IPS DF 6.9 (cell line): ENCODE measurements at places on chromosomes 7 and 10.

DNA sequence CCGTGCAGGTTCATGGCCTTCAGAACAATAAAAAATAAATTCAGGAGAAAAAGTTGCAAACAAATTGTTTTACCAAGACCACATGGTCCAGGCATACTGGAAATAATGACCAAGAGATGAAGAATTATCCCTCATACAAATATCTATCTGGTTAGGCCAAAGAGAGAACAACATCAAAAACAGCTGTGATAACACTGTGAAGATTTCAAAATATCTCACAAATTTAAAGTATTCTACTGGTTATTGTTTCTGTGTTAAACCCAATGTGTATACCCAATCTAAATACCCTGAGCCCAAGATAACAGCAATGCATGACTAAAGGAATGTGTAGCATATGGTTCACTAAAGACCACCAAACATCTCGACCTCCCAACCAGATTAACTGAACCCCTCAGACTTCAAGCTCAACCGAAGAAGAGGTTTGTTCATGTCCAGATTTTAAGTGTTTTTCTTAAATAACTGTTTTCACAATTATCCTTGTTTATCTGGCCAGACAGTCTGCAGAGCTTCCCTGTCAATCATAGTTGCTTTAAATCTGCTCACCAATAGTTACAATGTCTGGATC lies 10.9 kb downstream of the OR9A2 start:
- DNase-seq, result no peak
- H3K27me3 ChIP-seq, result no peaks in the 10 kb centered on the region
- H3K27ac ChIP-seq, result no peak overlapping the region
- no peak overlapping the region for H3K4me3 ChIP-seq
- no peaks in the 10 kb centered on the region for H3K4me1 ChIP-seq
- no peaks in the 10 kb centered on the region for H3K36me3 ChIP-seq

DNA sequence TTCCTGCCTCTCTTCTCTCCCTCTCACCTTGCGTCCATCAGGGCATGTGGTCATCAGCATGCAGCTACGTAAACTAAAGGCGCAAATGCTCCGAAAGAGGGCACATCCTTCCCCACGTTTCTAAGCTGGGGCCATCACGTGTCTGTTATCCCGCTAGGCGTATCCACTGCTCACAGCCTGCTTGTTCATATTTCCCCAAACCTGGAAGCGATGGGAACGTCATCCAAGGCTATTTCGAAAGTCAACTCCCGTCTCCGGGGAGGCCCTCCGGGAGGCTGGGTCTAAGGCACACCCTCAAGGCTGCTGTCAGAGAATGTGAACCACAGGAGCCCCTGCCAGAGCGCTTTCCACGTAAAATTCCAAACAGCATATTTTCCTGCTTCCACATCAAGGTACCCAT lies 199.2 kb downstream of the DIP2C start:
- no peaks in the 10 kb centered on the region for H3K27me3 ChIP-seq
- no peak overlapping the region for H3K27ac ChIP-seq
- no peaks in the 10 kb centered on the region for H3K36me3 ChIP-seq

DNA sequence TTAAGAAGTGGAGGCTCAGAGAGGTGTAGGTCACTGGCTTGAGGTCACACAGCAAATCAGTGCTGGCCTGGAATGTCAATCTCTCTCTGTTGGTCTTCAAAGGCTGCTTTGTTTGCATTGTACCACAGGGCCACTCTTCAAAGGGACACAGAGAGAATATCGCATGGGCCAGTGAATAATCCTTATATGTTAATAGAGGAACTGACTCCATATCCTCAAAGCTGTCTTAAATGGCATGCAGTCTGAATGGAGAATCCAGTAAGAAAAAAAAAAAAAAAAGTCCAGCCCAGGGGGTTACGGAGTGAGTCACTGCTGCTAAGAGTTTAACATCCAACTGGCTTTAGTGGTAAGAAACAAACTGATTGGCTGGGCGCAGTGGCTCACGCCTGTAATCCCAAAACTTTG lies 54.1 kb downstream of the NRAP start:
- no peak overlapping the region for H3K4me3 ChIP-seq
- peaks cover under 1% of the 10 kb centered on the region; the same call in 1 of the 2 replicates for H3K27me3 ChIP-seq
- no peaks in the 10 kb centered on the region for H3K36me3 ChIP-seq
- no peak overlapping the region for H3K27ac ChIP-seq
- no peak for DNase-seq

DNA sequence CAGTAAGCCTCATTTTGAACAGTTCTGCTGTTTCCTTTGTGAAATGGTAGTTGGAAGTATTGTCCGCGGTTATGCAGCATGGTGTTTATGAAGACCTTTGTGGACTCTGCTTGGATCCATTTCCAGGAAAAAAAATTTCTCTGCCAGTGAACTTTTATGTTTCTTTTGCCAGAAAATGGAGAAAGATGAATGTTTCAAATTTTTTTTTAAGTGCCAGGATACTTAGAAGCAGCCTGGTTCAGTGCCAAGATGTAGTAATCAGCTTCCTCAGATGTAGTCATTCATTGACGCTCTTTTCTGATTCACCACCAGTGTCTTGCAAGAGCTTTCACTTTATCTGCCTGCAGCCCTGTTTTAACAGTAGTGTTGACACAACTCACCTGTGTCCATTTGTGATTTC lies 258.2 kb downstream of the SDK1 start:
- H3K4me1 ChIP-seq, result no peaks in the 10 kb centered on the region
- H3K4me3 ChIP-seq, result no peak overlapping the region
- no peak overlapping the region for H3K27ac ChIP-seq

GRCh38 chr10:57314046-57314445 lies 953.0 kb upstream of the ZWINT start:
- no peak overlapping the region for H3K27ac ChIP-seq
- DNase-seq, result no peak
- H3K4me1 ChIP-seq, result no peaks in the 10 kb centered on the region; the same call in 1 of the 2 replicates
- H3K27me3 ChIP-seq, result no peaks in the 10 kb centered on the region

DNA sequence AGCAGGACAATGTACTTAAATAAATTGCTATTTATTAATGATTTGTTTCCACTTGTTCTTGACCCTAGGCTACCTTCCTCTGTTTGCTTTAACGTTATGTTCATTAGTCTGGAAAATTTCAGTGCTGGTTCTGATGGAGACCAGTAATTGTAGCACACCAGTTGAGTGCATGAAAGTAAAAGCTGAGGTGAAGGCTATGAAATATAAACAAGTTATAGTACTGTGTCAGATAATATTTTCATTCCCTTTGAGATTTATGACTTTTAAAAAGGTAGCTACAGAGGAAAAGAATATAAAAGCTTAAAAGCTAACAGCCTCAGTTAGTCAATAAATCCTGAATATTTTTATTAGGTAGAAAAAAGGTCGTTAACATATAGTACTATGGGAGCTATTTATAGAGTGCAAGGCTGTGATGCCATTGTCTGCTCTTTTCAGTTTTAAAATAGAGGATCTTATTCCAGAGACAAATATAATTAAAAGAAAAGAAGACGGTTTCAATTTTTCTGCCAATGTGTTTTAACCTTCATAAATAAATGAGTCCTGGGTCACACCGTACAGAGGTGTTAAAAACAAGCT lies 351.8 kb upstream of the ETV1 start:
- H3K36me3 ChIP-seq, result no peaks in the 10 kb centered on the region
- no peak for DNase-seq
- no peaks in the 10 kb centered on the region for H3K4me1 ChIP-seq
- no peak overlapping the region for H3K27ac ChIP-seq

DNA sequence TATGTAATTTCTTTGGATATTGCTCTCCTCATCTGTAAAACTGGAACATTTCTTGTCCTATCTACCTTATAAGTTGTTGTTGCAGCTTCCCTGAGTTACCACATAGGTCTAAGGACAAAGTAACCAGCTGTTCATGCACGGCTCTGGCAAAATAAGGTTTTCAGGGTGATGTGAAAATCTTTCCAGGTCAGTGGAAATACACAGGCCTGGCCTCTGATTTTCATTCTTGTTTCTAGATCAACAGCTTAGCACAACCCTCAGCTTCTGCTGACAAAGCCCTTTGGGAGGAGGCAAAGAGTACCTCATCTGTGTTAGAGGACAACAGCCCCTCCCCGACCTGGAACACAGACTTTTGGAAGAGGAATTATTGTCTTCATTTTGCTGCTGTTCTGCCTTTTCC lies 117.5 kb upstream of the AGK start:
- no peak for DNase-seq
- H3K27ac ChIP-seq, result no peak overlapping the region
- no peaks in the 10 kb centered on the region for H3K36me3 ChIP-seq
- no peak overlapping the region for H3K4me3 ChIP-seq
- H3K27me3 ChIP-seq, result no peaks in the 10 kb centered on the region
- H3K4me1 ChIP-seq, result peaks cover 9% of the 10 kb centered on the region

GRCh38 chr7:77657427-77658224 lies 38.6 kb upstream of the RSBN1L start:
- no peak overlapping the region for H3K4me3 ChIP-seq
- H3K27me3 ChIP-seq, result no peaks in the 10 kb centered on the region
- H3K4me1 ChIP-seq, result no peaks in the 10 kb centered on the region
- DNase-seq, result no peak

- H3K4me1 ChIP-seq, result no peaks in the 10 kb centered on the region
- DNase-seq, result no peak
These were observed 26.5 kb upstream of the VSIR start for GRCh38 chr10:71799608-71800453.

GRCh38 chr10:77855404-77856155 lies 71.0 kb downstream of the DLG5 start:
- H3K4me3 ChIP-seq, result no peak overlapping the region
- H3K27me3 ChIP-seq, result no peaks in the 10 kb centered on the region
- H3K27ac ChIP-seq, result no peak overlapping the region
- H3K36me3 ChIP-seq, result peaks cover 8% of the 10 kb centered on the region; the same call in 1 of the 2 replicates
- DNase-seq, result no peak

GRCh38 chr7:149733131-149733923 lies 40.1 kb downstream of the ZNF467 start:
- H3K27me3 ChIP-seq, result no peaks in the 10 kb centered on the region
- H3K4me1 ChIP-seq, result no peaks in the 10 kb centered on the region
- DNase-seq, result no peak
- H3K27ac ChIP-seq, result no peak overlapping the region

GRCh38 chr7:21330462-21331178 lies 97.3 kb upstream of the SP4 start:
- no peaks in the 10 kb centered on the region for H3K27me3 ChIP-seq
- no peaks in the 10 kb centered on the region for H3K36me3 ChIP-seq
- no peak for DNase-seq
- H3K4me3 ChIP-seq, result no peak overlapping the region

DNA sequence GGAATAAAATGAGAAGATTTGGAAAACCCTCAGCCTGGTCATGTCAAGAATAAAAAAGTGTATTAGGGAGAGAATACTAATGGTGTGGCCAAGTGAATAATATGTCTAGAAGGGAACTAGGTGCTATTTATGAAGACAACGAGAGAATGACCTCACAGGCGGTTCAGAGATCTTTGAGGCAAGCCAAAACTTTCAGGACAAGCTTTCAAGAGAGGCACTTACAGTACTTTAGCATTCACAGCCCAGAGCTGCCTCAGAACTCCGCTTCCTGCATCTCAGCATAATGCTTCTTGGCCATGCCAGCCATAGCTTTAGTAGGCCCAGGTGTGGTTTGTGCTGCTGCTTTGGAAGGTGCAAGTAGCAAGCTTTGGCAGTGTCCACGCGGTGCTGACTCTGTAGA lies 37.2 kb upstream of the CCDC7 start:
- H3K27ac ChIP-seq, result no peak overlapping the region
- no peaks in the 10 kb centered on the region for H3K27me3 ChIP-seq
- no peak overlapping the region for H3K4me3 ChIP-seq
- H3K36me3 ChIP-seq, result no peaks in the 10 kb centered on the region
- DNase-seq, result no peak
- no peaks in the 10 kb centered on the region for H3K4me1 ChIP-seq

DNA sequence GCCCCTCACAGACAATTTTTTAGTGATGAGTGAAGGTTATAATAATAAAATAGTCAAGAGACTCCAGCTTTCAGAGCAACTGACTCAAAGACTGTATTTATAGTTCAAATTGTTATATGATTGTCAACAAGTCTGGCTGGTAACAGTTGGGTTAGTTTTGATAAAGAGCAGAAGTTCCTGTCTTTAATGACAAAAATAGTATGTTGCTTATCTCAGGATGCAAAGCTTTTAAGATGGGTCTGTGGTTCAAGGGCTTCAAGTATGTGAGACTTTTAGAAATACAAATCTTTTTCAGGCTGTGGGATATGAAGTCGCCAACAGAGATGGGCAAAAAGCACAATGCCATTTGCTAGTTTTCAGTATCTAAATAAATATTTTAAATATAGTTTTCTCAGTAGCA lies 118.4 kb downstream of the ABCA13 start:
- no peak overlapping the region for H3K4me3 ChIP-seq
- H3K27ac ChIP-seq, result no peak overlapping the region
- no peak for DNase-seq
- H3K27me3 ChIP-seq, result no peaks in the 10 kb centered on the region

DNA sequence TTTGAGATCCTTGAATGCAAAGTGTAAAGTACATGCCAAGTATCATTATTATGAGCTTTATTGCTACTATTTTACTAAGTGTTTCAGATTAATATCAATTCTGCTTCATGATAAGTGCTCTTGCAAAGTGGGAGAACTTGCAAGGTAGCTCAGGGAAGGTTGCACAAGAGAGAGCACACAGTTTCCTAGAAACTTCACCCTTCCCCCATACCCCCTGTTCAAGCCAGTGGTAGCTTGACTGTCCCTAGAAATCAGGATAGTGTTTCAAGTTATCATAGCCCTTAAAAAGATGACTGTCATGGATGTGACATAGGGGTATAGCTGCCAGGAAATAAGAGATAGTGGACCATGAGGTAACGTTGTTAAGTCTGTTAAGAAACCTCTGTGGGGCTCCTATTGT lies 251.5 kb downstream of the TRIL start:
- H3K36me3 ChIP-seq, result no peaks in the 10 kb centered on the region
- no peaks in the 10 kb centered on the region for H3K27me3 ChIP-seq
- H3K4me1 ChIP-seq, result no peaks in the 10 kb centered on the region
- no peak overlapping the region for H3K27ac ChIP-seq

- no peaks in the 10 kb centered on the region; the same call in 1 of the 2 replicates for H3K27me3 ChIP-seq
- no peak overlapping the region for H3K4me3 ChIP-seq
- no peaks in the 10 kb centered on the region for H3K4me1 ChIP-seq
- H3K36me3 ChIP-seq, result no peaks in the 10 kb centered on the region
- no peak overlapping the region for H3K27ac ChIP-seq
These were observed 8.1 kb downstream of the IL2RA start for GRCh38 chr10:6053816-6054631.

GRCh38 chr7:14639801-14640200 lies 262.8 kb downstream of the DGKB start:
- no peak for DNase-seq
- H3K36me3 ChIP-seq, result no peaks in the 10 kb centered on the region
- H3K27ac ChIP-seq, result no peak overlapping the region
- no peaks in the 10 kb centered on the region for H3K27me3 ChIP-seq
